ENCODE measurements at places on chromosomes 6 and 20.

GRCh38 chr6:69866351-69866769, at the start of gene COL19A1:
COL19A1 (plus strand) TSS chr6:69866556; CDS start chr6:69879568, 13,012 bp downstream.
- peak; percentile 49 for DNase-seq

GRCh38 chr6:164286011-164286410, 871.5 kb downstream of the QKI start:
- no peak for DNase-seq

- DNase-seq: no peak
Observed at GRCh38 chr6:22457996-22458395, 111.4 kb upstream of the HDGFL1 start.

DNA sequence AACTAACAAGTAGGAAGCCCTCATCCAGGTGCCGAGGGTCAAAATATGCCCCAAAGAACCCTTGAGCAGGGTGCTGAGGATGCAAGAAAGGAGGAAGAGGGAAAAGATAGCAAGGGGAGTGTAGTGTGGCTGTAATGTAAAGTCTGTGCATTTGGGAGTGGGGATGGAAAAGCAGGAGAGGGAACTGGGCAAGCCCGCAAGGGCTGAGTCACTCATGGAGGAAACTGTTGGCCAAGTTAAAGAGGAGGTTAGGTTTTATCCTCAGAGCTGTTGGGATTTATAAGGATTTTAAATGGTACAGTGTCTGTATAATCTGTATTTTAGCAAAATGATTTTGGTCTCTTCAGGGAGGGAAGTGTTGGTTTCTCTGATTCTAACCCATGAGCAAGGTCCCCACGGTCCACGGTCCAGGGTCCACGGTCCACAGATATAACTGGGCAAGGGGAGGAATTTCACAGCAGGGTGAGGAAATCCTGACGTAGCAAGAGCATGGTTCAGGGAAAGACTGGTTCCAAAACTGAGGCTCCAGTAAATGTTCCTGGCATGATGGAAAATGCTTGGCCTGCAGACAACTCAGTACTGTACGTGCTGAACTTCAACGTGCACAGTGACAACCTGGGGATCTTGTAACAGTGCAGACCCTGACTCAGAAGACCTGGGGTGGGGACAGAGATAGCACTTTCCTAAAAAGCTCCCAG, 759.8 kb downstream of the PTPRT start:
- no peak for DNase-seq

DNA sequence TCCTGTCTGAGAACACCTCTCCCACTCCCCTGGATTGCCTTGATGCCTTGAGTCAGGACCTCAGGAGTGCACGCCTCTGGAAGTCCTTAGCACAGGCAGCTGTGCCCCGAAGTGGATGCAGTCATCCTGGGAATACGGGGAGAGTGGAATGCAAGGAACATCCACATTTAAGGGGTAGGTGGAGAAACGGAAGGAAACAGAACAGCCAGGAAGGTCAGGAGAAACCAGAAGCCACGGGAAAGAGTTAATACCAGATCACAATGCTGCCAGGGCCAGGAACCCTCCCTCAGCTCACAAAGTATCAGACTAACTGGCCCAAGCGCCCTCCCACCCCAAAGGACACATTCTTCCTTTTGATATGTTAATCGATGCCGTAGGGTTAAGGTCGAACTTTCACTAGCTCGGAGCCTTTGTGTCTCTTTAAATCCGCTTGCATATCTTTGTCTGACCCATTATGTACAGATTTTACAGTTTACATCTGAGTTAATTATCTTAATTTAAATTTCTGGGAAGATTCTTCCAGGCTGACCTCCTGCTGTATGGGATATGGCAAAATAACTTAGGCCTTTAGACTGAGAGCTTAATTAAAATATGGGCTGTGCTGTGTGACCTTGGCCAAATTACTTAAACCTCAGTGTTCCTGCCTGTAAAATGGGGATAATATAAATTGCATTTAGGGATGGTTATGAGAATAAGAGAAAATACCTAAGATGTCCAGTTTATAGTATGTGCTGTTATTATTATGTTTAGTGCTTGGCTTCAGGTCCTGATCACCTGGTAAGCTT, 24.0 kb upstream of the CCND3 start:
- no peak for DNase-seq

DNA sequence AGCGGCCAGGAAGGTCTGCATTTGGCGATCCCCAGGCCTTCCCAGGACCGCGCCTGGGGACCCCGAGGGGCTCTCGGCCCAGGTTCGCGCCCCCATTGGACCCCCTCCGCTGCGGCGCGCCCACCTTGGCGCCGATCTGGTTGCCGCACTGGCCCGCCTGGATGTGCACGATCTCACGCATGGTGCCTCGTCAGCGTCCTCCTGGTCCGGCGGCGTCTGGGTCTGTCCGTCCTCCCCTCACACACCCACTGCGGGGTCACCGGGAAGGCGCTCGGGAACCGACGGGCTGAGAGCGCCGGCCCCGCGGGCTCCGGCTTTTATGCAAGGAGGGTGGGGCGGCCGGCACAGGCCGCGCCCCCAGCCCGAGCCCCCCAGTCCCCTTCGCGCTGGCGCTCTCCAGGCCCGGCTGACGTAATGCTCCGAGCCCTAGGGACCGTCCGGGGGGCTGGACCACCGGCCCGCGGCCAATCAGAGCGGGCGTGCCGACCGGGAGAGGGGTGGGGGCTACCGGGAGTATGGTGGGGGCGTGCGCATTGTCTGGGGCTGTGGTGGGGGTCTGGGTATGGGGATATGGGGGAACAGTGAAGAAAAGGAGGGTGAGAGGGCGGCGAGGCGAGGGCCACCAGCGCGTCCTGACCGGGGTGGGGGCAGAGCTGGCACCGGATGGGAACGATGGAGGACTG, at the start of gene TUBB2B:
Gene TUBB2B, minus strand, starts transcription at position 291 of the 683 bp plus-strand sequence. Its CDS starts 110 bp downstream, at position 181.
- peak; percentile 96 for DNase-seq

DNA sequence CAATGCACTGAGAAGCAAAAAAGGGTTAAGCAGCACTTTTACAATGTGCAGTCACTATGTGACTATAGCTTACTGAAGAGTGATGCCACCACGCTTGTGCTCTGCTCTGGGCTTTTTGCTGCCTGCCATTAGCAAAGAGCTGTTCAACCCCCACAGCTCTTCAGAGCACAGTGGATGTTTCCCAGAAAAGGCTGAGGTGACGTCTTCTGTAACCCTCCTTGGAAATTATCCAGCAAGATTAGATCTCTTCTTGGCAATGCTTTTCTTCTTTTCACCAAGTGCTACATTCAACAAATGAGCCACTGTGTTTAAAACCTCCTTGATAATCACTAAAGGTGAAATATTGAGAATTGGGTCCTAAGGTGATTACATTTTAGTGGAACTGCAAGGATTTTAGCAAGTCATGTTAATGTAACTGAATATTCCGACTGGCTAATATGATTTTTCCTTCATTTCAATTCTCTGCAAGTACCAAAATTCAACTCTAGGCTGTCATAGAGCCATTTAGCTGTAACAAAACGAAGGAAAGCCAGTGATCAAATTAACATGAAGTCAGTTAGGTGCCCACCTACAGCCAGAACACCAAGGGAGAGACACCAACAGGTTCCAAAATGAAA, 34.9 kb downstream of the ELOVL5 start:
- DNase-seq: no peak

- DNase-seq: no peak
Observed at GRCh38 chr20:15570156-15570555, 1003.1 kb downstream of the KIF16B start.

DNA sequence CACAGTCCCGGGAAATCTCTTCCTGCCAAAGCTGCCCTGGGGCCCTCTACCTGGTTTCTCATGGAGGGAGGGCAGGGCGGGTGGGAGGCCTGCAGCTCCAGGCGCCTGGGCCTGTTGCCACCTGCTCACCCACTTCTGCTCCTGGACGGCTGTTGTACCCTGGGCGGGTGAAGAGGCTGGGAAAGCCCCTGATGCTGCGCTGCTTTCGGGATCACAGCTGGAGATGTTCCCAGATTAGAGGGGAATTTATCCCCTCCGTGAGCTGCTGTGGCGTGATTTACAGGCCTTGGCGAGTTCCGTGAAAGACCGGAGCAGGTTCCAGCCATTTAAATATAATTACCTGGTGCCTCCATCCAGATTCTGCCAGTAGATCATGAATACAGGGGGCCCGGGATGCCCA, 12.3 kb upstream of the VSTM2L start:
- peak; percentile 53 for DNase-seq

DNA sequence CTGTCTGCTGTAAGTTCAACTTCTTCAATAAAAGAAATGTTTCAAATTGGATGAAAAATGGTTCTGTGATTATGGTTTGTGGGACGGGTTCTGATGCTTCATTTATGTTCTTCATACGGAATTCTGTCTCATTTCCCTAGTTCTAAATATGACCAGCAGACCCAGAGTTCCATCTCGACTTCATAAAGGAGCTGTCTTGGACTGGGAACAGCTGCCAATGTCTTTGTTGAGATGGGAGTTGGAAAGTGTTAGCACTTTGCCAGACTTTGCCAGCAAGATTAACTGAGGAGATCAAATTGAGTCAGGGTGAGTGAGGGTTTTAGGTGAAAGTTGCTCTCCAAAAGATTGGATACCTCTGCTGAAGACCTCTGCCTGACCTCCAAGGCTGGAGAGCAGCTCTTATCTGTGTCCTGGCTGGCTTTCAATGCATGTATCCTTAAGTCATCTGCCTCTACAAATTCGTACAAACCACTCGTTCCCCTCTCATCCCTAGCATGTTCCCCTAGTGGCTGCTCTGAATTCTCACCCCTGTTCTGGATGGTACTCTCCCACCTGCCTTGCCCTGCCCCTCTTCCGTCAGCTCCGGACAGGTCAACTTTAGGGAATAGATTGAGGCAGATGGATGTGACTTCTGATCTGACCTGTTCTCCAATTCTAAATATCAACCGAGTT, at the start of gene EFCAB8:
Gene EFCAB8, plus strand, starts transcription at position 223 of the 672 bp plus-strand sequence. CDS start 4,870 bp downstream, outside the sequence.
- no peak for DNase-seq

GRCh38 chr6:19983374-19983773, 146.2 kb downstream of the ID4 start:
- DNase-seq: no peak

DNA sequence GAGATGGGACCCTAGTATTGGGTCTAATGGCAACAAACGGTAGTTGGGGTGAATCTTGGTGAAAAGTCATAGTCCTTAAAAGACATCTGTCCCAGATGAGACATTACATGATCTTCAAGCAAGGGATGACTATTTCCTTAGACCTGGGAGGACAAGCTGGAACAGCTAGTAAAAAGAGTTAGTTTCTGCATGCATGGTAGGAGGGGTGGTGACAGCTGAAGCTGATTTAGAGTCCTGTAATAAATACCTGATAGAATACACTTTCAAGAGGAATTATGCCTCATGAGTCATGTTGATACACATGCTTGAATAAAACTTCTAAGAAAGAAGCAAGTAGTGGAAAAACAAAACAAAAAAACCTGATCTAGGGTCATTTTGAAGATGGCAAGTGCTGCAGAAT, 247.4 kb downstream of the CD109 start:
- no peak for DNase-seq

DNA sequence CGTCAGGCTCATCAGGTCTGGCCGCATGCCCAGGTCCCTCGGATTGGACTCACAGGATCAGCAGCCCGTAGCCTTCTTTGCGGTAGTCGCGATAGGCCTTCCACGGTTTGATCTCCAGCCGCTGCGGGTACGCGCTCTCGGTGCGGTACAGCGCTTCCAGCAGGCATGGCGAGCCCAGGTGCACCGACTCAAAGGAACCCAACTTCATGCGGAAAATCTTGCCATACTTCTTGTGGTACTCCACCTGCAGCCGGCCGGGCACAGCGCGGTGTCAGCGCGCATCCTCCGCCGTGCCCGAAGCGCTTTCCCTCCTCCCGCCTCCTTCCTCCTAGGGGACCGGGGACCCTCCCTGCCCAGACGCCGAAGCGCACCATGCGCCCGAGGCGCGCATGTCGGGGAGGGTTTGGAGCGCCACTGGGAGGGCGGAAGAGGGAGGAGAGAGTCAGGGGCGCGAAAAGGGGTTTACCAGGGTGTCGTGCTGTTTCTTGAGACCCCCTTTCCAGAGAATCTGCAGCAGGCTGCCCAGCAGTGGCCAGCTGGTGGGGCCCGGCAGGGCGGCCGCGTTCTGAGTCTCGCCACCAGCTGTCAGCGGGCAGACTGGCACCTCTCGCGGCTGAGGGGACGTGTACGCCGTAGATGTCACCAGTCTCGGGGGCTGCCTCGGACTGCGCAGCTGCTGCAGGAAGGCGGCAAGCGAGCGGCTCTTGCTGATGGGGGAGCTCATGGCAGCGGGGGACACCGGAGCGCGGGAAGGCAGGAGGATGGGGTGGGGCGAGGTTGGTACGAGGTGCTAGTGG, 732 bp downstream of the CYP24A1 start:
- peak; percentile 29 for DNase-seq

DNA sequence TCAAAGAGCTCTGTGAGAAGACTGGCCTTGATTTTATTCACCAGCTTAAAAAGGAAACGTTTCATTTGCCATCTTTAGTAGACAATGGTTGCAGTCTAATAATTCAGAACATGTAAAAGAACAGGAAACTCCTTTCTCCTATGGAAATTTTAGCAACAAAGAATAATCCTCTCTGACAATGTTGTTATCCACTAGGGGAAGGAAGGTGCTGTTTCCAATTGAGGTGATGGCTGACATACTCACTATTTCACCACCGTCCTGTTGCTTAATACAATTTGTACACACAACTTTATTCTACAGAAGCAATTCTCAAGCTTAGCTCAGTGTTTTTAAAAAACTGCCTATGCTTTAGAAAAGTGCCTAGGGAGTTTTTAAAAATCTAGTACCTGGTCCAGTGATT, 192.7 kb downstream of the ARHGAP18 start:
- no peak for DNase-seq

DNA sequence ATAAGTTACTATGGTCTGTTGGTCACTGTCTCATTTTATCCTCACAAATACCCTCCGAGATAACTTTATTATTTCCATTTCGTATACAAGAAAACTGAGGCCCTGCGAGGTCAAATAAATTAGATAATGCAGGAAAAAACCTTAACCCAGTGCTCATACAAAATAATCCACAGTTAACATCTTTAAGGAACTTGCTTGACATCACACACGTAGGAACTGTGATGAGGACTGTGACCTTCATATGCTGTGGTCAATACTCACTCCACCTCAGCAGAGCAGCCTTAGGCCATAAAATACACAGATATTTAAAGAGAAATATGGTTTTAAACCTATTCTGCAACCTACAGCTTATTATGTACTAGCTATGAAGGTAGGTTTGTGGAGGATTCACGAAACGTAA, 34.3 kb downstream of the PRDM1 start:
- DNase-seq: no peak

- DNase-seq: no peak
Observed at GRCh38 chr20:568673-569415, 25.3 kb upstream of the CSNK2A1 start.

All from NCI-H1417 (cell line).